ENCODE measurements at places on chromosomes 16 and 17.

DNA sequence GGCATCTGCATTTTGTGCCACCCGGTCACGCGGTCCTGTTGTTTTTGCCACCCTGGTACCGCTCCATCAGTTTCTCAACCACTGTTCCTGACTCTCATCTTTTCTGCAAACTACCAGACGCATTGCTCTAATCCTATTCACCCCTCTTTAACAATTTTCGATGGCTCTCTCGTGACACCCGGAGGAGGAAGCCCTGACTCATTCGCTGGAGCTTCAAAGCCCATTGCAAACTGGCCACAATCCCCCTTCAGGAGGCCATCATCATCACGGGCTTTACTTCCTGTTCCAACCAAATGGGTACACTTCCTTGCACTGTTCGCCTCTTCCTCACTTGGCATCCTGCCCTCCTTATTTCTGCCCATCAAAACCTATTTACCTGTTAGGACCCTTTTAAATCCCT lies 155.3 kb downstream of the RGS9 start:
- no peak for DNase-seq

DNA sequence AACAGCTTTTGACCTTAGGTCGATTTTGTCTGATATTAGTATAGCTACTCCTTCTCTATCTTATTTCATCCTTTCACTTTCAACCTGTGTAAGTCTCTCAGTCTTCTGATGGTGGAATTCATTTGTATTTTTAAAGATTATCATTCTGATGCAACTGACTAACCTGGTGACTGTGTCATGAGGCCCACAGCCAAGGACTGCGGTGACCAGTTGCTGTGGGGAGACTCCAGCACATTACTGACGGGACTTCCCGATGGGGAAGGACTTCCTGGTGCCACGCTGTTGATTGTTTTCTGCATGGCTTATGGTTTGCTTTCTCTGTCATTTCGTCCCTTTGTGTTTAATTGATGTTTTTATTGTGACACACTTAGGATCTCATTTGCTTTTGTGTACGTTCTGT lies 34.2 kb downstream of the RMI2 start:
- DNase-seq, result no peak

- no peak for DNase-seq
These were observed 540.1 kb upstream of the C16orf82 start for GRCh38 chr16:26526633-26527032.

GRCh38 chr17:15237106-15237425 lies 28.1 kb downstream of the PMP22 start:
- DNase-seq, result no peak

- no peak for DNase-seq
These were observed 32.0 kb upstream of the CIBAR2 start for GRCh38 chr16:85144026-85144915.

DNA sequence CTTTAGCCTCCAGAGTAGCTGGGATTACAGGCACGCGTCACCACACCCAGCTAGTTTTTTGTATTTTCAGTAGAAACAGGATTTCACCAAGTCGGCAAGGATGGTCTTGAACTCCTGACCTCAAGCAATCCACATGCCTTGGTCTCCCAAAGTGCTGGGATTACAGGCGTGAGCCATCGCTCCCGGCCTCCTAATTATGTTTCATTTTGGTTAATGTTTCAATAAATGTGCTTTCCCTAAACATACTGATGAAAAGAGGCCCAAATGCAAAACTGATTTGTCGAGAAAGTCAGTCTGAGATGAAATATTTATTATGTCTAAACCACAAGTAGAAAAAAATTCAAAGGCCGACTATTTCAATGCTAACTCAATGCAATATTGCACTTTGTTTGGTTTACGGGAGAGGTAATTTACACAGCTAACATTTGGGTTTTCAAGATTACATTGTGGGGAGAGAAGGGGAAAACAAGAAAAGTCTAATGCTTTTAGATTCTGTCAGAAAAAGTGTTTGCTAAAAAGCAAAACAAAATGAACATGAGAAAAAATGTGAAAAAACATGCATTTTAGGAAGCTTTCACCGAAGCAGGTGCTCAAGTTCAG lies 9.8 kb downstream of the STAT3 start:
- DNase-seq, result no peak

- DNase-seq, result no peak
These were observed 36.5 kb upstream of the TOB1 start for GRCh38 chr17:50902372-50903353.

DNA sequence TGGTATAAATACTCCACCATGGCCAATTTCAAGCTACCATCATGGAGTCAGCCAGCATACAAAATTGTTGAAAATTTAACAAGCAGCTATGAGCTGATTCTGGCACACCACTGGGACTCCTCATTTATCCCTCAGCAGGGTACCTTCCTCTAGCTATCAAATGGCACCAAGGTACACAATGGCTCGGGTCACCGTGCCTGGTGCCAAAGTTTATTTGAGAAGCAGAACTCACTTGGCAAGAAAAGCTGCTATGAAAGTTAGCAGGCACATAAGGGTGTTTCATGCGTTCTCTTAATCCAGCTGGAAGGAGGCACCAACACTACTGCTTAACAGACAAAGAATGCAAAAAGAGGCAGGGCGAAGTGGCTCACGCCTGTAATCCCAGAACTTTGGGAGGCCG lies 51.6 kb downstream of the IKZF3 start:
- DNase-seq, result no peak

DNA sequence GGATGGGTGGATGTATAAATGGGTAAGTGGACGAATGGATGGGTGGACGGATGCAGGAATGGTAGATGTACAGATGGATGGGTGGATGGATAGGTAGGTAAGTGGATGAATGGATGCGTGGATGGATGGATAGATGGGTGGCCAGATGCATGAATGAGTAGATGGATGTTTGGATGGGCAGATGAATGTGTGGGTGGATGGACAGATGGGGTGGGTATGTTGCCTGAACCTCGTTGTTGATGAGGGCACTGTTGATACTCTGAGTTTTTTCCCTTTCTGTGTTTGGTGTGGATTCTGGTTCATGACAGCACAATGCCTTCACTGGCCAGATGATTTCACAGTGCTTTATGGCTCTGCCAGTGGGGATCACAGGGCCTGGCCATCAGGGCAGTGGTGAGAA lies 208.3 kb downstream of the NPIPB11 start:
- no peak for DNase-seq

GRCh38 chr17:55086635-55087058 lies 118.1 kb downstream of the STXBP4 start:
- no peak for DNase-seq

DNA sequence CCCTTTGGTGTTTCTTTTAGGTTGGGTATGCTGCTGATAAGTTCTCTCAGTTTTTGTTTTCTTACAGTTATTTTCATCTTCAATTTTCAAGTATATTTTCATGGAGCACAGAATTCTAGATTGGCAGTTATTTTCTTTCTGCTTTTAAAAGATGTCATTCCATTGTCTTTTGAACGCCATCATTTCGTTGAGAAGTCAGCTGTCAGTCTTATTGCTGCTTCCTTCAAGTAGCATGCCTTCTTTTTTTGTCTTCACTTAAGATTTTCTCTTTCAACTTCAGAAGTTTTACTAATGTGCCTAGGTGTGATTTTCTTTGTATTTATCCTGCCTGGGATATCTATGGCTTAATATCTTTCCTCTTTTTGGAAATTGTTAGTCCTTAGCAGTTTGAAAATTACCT lies 262.2 kb upstream of the PMFBP1 start:
- no peak for DNase-seq

- no peak for DNase-seq
These were observed 471.2 kb upstream of the HSBP1 start for GRCh38 chr16:83336603-83337002.

GRCh38 chr17:27318228-27318627 lies 24.3 kb downstream of the WSB1 start:
- no peak for DNase-seq

DNA sequence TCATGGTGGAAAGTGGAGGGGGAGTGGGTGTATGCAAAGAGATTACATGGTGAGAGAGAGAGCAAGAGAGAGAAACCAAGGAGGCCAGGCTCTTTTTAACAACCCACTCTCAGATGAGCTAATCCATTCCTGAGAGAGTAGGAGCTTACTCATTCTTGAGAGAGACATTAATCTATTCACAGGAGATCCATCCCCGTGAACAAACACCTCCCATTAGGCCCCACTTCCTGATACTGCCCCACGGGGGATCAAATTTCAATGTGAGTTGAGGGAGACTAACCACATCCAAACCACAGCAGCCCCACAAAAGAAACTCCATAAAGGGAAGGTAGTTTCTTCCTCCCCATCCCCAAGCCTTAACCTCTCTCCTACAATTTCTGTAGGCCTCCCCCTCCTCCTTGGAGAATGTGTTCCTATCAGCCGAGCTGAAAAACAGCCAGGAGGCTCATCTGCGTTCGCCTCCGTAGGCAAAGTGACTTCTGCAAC lies 450.0 kb downstream of the NPIPA7 start:
- no peak for DNase-seq

DNA sequence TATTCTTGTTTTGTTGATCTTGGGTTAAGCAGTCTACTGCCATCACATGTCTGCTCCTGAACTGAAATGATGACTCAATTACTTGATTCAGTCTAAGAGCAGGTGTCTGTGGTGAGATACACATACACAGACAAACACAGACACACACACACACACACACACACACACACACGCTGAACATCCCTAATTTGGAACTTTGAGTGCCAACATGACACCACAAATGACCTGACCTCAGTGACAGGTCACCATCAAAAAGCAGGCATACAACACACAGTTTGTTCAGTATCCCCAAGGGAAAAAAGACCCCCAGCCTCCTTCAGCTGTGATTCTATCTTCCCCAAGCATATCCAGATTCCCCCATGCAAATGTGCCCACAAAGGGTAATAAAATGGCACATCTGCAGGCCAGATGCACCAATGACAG lies 130.1 kb upstream of the TMEM97 start:
- no peak for DNase-seq

DNA sequence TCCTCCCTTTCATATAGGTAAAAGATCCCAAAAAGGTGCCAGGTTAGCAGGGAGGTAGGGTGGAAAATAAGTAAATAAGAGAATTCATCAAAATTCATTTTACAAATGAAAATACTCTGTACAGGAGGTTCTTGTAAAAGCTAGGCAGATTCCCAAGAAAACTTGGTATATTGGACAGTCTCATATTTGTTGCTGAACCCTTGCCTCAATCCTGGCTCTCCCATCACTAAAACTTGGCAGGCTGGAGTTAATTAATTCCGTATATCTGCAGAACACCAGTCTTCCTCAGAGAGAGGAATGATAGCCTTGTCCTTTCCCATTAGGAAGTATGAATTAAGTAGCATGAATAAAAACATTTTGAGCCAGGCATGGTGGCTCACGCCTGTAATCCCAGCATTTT lies 66.2 kb upstream of the MTMR4 start:
- no peak for DNase-seq

- no peak for DNase-seq
These were observed 21.5 kb downstream of the GFOD2 start for GRCh38 chr16:67697422-67698185.

DNA sequence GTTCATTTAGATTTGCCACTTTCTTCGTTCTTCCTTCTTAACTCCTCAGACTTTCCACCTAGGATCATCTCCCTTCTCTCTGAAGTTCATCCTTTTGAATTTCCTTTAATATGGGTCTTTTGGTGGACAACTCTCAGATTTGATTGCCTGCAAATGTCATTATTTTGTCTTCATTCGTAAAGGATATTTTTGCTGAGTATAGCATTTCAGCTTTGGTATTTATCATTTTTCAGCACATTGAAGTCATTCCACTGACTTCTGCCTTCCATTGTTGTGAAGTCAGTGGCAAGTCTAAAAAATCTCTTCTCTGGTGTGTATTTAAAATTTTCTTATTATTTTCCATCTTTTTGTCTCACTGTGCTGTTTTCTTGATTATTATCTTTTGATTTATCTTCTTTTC lies 45.4 kb downstream of the GAN start:
- DNase-seq, result no peak

GRCh38 chr17:76868669-76869495 lies 678 bp downstream of the MGAT5B start:
- DNase-seq, result no peak

GRCh38 chr16:3051494-3051893 lies 5.1 kb downstream of the MMP25 start:
- DNase-seq, result no peak

DNA sequence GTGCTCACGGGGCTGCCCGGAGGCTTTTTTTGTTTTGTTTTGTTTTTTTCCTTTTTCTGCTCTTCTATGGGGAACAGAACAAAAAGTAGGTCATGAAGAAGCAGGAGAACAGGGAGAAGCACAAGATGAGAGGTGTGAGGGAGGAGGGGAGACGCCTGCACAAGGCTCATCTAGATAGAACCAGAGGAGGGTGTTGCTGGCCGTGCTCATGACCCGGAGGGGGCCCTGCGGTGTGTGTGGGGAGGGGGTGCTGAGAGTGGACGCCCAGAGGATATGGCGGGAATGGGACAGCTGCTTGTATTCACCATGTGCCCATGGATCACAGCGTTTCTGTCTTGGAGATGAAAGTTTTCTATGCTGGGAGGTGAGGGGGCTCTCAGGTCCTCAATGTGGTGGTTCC lies 183.7 kb downstream of the FOXL1 start:
- no peak for DNase-seq

DNA sequence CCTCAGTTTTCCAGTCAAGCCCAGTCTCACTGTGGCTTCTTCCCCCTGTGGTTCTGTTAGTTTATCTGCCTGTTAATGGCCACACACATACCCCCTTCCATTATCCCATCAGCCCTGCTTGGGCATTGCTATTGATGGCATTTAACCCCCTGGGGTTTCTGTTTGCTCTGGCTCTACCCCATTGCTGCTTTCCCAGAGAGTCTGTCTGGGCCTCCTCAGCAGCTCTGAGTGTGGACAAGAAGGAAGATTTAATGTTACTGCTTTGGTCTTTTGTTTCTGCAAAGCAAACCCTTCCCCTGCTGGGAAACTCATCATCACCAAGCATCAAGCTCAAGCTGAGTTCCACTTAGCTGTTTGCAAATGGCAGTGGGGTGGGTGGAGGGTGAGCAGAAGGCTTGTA lies 162.7 kb downstream of the CCT6B start:
- no peak for DNase-seq

GRCh38 chr17:16942141-16943031 lies 29.5 kb downstream of the TNFRSF13B start:
- DNase-seq, result no peak

DNA sequence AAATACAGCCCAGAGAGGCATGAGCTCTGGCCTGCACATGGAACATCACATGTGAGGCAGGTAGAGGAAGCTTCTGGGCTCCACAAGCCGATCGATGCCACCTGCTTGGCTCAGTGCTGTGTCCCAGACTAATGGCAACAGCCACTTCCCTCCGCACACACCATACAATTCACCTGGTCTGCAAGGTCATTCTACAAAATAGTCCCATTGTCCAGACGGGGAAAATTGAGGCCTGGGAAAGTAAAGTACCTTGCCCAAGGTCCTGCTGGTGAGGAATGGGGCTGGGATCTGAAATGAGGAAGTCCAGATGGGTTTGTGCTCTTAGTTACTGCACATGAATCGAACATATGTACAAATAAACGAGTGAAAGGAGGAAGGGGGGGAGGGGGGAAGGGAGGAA lies 88.0 kb downstream of the LITAF start:
- no peak for DNase-seq

- no peak for DNase-seq
These were observed 554.7 kb downstream of the RBFOX1 start for GRCh38 chr16:7887316-7887715.

GRCh38 chr16:27689711-27690110 lies 139.8 kb downstream of the KATNIP start:
- no peak for DNase-seq
